NCI-H1048 (cell line): ENCODE measurements at places on chromosomes 5 and 9.

- no peak for DNase-seq
Observed at GRCh38 chr5:167071981-167072610, 1219.3 kb upstream of the WWC1 start.

DNA sequence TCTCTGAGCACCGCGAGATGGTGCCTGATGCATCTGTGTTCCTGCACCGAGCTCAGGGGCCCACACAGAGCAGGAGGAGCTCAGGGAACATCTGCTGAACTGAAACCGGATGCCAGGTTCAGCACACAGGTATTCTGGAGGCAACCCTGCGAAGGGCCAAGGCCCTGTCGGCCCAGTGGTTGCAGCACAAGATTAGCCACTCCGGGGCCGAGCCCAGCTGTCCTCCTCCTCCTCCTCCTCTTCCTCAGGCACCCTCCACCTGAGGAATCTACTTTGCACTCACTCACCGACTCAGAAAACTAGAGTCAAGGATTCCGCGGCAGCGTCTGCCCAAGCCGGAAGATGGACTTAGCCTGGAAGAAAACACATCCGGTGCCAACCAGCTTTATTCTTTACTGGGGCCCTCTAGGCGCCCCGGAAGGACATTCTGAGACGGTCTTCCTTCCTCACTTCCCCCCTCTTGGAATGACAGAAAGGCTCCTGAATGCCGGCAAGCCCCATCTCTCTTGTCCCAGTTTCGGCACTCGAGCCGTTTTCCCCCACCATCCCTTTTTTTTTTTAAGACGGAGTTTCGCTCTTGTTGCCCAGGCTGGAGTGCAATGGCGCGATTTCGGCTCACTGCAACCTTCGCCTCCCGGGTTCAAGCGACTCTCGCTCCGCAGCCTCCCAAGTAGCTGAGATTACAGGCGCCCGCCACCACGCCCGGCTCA, at the start of gene ZBTB6:
Gene ZBTB6 (minus strand): TSS at position 360 of the 710 bp plus-strand sequence. CDS start 1,251 bp downstream, outside the sequence.
- peak; percentile 18 for DNase-seq

- DNase-seq = no peak
Observed at GRCh38 chr9:5652821-5653220, 23.9 kb downstream of the RIC1 start.

- no peak for DNase-seq
Observed at GRCh38 chr5:6750142-6750840, 37.1 kb downstream of the TENT4A start.

DNA sequence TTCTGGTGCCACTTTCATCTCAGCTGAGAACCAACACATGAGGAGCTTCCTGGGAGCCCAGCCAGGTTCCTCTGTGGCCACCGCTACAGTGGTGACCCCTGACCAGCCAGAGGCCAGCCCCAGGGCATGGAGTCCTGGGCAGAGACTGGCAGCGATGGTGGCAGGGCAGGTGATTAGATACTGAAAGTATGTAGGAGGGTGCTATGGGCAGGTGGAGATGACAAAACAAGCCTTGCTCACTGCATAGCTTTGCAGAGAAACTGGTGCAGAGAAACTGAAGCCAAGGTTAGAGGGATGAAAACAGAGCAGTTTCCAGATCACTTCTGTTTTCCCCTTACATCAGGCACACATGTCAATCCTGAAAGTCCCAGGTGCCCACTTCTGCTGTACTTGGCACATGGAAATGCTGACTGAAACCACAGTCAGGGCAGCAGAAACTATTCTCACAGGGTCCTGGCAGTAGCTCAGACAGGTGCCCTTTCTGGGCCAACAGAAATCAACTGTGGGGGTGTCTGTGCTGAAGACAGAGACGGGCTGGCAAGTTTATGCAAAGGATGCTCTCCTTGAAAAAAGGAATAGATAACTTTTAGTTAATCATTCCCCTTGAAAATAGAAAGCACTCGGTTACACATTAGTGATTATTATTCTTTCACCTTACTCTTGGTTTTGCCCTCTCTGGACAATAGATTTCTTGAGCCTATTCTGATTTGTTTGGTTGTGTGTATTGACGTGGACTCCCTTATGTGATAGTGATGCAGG, 90.3 kb downstream of the ANKRD55 start:
- DNase-seq = no peak

- DNase-seq = no peak
Observed at GRCh38 chr9:113653746-113654604, 190.4 kb downstream of the RGS3 start.

DNA sequence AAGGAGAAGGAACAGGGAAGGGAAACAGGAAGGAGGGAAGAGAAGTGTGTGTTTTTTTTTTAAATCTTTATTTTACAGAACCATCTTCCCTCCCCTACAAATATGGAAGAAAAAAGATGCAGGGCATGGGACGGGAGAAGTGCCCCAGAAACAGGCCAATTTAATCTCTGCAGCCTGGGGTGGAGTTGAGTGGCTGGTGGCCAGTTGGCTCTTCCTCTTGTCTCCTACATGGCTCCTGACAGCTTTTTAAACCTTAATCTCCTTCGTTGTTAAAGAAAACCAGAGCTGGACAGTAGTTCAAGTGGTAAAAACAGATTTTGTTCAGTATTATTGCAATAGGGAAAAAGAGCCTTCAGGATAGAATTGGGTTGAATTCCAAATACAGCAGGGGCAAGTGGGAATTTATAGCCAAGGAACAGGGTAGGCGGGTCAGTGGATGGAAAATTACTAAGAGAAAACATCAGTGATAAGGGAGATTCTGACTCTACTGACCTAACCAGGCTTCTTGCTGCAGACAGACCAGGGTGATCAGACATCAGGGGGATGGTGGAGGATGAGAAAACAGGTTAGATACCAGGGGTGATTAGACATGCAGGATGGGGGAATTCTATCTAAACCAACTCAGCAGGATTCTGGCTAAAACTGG, 125.1 kb upstream of the CLINT1 start:
- no peak for DNase-seq

- DNase-seq = no peak
Observed at GRCh38 chr9:113298924-113299770, 4.0 kb downstream of the RNF183 start.

- DNase-seq = no peak
Observed at GRCh38 chr5:131974622-131974955, 29.1 kb upstream of the MEIKIN start.

- DNase-seq = no peak
Observed at GRCh38 chr9:130500340-130501180, 55.8 kb downstream of the ASS1 start.

- no peak for DNase-seq
Observed at GRCh38 chr5:38113456-38113855, 144.9 kb upstream of the EGFLAM start.

DNA sequence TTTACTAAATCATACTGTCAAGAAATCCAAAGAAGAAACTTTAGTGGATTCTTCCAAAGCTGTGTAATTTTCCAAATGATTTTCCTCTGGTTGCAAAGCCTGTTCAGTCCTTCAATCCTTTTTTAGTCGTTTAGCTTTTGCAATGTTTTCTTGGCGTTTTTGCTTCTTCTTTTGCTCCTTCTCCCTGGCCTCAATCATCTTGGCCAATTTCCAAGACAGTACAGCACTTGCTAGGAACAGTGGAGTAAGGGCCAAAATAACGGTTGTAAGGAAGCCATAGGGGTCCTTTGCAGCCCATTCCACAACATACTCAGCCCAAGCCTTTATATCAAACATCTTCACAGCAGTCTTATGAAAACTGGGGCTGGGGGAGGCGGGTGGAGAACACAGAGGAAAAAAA, 2.4 kb downstream of the SMIM15 start:
- DNase-seq = no peak

- no peak for DNase-seq
Observed at GRCh38 chr5:178196986-178197385, 7.3 kb upstream of the HNRNPAB start.

DNA sequence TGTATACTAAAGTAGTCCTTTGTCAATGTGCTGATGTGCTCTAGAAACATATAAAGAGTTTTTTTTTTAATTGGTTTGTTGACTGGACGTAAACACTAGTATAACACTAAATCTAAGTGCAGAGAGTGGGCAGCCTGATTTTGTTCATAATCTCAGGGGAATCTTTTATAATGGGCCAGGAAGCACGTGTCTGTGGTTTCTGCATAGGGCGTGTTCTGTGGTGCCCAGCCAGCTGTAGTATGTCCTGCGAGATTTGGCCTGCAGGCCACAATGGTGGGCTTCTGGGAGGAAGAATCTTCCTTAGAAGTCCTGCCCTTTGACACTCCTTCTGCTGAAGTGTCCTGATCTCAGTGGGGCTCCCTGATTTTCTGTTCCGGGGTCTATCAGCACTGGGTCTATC, 49.0 kb upstream of the DHFR start:
- no peak for DNase-seq

DNA sequence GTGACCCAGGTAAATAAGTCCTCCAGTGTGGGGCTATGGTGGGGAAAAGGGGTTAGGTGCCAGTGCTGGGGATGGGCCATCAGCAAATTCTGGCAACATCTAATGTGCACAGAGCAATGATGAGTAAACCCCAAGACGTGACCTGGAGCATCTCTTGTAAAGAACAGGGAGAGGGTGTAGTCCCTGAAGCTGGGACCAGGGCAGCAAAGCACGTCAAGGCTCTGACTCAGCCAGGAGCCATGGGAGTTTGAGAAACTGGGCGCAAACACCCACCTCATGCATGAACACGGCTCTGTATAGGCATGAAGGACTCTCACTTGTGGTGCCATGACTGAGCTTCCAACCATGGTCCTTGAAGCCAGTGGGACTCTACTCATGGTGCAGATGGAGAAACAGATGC, 51.8 kb downstream of the DUSP1 start:
- DNase-seq = no peak

DNA sequence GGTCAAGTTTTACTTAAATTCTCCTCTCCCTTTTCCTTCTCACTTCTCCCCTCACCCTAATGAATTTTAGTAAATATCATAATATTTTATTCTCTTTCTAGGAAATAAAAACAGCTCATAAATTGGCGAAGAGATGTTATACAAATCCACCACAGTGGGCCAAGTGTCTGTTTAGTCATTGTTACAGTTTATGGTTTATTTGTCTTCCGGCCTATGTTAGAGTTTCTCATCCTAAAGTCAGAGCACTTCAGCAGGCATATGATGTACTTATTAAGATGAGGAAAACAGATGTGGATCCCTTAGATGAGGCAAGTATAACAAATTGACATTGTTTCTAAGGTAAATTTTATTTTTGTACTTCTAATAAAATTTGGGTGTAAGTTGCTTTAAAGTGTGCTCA, 48.2 kb downstream of the RPS6 start:
- DNase-seq = no peak

DNA sequence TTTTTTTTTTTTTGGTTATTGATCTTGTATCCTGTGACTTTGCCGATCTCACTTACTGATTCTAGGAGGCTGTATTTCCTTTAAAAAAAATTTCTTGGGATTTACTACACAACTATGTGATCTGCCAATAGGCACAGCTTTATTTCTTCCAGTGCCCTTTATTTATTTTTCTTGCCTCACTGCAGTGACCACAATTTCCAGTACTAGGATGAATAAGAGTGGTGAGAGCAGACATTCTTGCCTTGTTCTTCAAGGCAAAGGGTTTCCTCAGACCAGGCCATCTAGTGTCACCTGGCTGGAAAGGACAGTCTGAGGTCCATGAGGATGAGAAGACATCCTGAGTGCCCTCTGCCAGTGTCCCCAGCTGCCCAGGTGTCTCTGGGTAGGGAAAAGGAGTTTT, 265.4 kb downstream of the SPOCK1 start:
- DNase-seq = no peak

- no peak for DNase-seq
Observed at GRCh38 chr5:98961665-98962344, 33.0 kb upstream of the CHD1 start.

- DNase-seq = no peak
Observed at GRCh38 chr9:128383007-128383753, 12.0 kb downstream of the URM1 start.

DNA sequence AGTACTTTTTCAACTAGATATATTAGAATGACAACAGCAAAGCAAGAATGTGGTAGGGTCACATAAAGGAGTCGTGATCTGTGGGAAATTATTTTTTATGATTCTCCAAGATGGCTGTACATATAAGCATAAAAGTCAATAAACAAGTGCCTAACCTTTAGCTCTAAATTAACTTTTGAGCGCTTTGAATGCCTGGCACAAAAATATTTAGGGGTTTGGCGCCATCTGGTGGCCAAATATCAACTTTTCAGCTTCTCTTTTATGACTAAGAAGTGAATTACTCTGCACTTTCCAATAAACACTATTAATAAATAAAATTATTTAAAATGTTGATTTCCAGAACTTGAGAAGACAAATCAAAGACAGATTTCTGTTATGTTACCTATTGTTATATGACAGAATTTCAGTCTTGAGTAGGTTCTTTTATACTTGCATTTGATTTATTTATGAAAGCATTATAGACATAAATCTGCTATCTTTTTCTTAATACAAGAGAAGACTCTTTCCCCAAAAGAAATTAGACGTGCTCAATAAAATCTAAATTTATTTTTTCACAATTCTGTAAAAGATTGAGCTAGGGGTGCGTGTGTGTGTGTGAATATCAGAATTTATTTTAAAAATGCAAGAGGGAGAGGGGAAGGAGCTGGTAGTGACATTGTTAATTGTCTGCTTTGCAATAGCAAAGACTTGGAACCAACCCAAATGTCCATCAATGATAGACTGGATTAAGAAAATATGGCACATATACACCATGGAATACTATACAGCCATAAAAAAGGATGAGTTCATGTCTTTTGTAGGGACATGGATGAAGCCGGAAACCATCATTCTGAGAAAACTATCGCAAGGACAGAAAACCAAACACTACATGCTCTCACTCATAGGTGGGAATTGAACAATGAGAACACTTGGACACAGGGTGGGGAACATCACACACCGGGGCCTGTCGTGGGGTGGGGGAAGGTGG, 36.7 kb upstream of the ARRDC3 start:
- DNase-seq = peak; percentile 40

DNA sequence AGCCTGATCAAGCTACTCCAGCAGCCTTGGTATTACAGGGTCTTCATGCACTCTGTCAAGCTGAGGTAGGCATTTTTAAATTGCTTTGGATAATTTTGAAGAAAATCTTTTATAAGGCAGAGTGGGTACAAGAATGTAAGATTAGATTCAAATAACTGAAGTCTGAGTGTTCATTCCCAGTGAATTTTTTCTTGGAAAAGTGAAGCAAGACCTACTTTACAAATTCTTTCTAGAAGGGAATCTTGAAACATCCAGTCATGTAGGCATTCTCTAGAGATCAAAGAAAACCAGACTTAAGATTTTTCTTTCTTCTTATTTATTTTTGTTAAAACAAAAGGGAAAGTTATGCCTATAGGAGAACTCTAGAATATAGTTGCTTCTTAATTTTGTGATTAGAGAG, 139.0 kb downstream of the FOCAD start:
- DNase-seq = no peak

DNA sequence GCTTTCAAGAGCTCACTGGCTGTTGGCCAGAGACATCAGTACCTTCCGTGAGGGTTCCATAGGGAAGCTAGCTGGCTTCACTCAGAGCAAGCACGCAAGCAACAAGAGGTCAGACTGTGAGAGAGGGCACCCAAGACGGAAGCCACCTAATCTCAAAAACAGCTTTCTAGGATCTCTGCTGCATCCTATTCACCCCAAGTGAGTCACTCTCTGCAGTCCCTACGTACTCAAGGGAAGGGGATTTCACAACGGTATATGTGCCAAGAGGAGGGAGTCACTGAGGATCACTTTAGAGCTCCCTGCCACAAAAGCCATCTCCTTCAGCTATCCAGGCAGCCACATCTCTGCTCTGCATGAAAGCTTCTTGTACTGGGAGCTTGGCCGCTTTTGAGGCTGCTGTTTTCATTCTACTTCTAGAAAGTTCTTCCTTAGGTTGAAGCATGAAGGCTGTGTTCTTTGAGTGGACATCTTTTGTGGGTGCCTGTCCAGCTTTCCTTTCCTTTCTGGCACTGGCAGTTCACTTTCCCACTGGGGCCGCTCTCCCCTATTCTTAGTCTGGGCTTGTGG, 249.5 kb downstream of the MAN2A1 start:
- DNase-seq = no peak
